ENCODE measurements at places on chromosomes 1 and 21. TPM values are rescaled to one million over a fixed set of nuclear protein-coding genes. Genes with fewer than 3 reads are reported as not detected.

FMN2 gene
- not detected for total RNA-seq

TAF1A gene
- total RNA-seq: 10.8 TPM

PGLYRP3 gene
- total RNA-seq: not detected

EPHB2 gene
- total RNA-seq: not detected

SPRR1A gene
- total RNA-seq: not detected

FNDC7 gene
- not detected for total RNA-seq

RGS8 gene
- not detected for total RNA-seq

TMEM240 gene
- 1.1 TPM for total RNA-seq

OR2T33 gene
- total RNA-seq: not detected

GBP4 gene
- 76.5 TPM for total RNA-seq

LCE3D gene
- total RNA-seq: not detected

ZNF683 gene
- not detected for total RNA-seq

TMEM125 gene
- not detected for total RNA-seq

CDA gene
- total RNA-seq: not detected

OR2T29 gene
- not detected for total RNA-seq

KRTAP21-2 gene
- total RNA-seq: not detected

EFCAB7 gene
- 7.6 TPM for total RNA-seq

FAM151A gene
- not detected for total RNA-seq

OR2G3 gene
- total RNA-seq: not detected

TCHHL1 gene
- total RNA-seq: not detected

ENO1 gene
- 3,071 TPM for total RNA-seq

NHLH2 gene
- not detected for total RNA-seq

All from T-helper 2 cell treated with Interferon-gamma antibody and Interleukin-4, amounts not matched to agents 100 ng/mL and 5 ng/mL, for 36 hours (primary cell).